Activated CD4-positive, alpha-beta T cell treated with anti-CD3 and anti-CD28 coated beads, Interleukin-2, amount 50 U/mL, for 24 hours (primary cell): ENCODE measurements at places on chromosomes 12 and 14.

DNA sequence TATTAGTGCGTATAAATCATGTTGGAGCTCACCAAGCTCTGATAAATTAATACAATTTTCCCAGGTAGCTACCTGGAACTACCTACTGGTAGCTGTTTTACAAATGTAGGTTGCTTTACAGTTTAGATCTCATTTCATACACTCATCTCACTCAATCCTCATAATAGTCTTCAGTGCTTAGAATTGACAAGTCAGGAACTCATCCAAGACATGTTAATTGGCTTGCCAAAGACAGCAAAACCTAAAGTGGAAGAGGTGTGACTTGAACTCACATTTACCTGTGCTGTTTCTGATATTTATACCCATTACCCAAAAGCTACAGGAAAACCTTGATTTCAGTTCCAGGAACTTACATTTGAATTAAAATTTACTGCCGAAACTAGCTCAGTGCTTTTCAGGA, 296.7 kb downstream of the DIO2 start:
- no peak for DNase-seq

GRCh38 chr12:110007881-110008280, 8.7 kb downstream of the ANKRD13A start:
- no peak for DNase-seq

- no peak for DNase-seq
Measured at GRCh38 chr14:75196468-75196867, 20.1 kb upstream of the TMED10 start.

DNA sequence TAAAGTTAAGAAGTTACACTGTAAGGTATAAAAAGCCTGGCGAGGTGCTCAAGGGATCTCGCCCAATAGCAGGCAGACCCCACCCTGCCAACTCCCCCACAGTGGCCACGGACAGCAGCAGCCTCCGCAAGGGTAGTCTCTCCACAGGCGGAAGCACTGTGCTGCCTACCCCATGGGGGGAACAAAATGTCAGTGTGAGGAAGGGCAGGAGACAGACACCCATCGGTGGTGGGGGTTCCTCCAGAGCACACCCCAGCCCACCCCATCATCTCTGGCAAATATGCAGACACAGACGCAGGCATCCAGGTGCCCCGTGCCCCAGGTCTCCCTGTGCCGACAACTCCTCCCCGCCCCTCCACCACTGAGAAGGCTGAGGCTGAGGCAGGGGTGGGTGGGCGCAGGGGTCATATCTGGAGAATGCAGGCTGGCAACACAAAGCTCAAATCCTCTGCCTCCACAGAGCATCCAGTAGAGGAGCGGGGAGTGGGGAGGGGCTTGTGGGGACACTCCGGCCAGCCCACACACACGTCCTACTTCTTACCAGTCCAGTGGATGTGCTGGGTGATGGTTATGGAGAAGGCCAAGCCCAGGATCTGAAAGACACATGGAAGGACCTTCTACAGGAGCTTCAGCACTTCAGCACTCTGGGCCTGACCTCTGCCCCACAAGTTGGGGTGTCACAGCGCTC, 68.3 kb upstream of the DDX11 start:
- DNase-seq: no peak

DNA sequence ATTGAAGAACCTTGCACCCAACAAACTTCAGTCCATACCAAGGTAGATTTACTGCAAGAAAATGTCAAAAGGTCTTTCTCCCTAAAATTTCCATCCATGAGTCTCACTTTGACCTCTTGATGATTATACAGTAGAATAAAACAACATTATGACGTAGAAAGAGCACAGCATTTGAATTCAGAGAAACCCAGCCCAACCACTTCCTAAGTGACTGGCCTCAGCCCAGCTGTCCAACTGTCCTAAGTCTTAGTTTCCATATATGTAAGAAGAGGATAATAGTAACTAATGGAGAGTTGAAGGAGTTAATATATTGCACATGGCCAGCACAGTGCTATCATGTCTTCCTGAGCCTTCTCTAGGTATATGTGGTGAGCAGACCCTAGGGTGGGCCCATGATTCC, 41.0 kb upstream of the NELL2 start:
- no peak for DNase-seq

DNA sequence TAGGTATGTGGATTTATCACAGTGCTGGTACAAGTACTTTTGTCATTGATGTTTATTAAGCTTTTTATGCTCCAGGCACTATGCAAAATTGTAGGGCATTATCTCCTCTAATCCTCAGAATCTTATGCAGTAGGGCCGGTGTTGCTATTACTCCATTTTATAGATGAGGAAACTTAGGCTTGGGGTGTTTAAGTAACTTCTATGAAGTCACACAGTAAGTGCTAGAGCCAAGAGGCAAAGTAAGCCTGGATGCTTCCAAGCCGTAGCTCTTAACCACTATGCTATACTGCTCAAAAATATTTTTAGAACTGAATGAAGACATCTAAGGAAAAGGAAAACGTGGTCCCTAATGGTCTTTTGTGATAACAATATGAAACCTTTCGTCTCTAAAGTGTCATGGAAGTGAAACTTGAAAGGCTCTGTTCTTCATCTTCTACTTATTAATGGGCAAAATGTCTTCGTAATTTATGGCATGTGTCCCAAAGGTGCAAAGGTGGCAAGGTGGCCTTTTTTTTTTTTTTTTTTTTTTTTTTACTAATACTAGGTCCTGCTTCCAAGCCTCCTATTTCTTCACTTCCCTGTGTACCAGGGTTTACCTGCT, 85.2 kb downstream of the ETV6 start:
- no peak for DNase-seq

DNA sequence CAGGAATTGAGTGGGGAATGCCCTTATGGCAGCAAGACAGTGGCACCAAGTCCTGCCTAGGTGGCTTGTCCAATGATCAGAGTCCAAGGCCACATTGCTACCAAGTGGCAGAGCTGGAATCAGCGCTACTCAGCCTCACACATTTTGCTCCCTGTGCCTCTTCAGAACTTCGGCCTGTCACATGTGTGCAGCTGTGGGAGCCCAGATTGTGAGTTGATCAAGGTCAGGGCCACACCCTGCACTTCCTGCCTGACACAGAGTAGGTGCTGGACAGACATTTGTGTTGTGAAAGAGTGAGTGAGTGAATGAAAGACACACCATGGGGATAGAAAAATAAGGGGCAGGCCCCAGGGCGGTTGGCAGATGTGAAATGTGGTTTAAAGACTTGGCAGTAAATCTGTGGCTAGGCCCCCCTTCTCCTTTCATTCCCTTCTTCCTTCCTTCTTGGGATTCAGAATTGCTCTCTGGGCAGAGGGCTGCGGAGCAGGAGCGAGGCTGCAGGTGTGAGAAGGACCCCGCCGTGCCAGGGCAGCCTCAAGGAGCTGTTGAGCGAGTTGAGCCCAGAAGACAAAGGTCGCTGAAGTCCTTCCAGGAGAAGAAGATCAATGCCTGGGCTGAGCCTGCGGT, 83.5 kb downstream of the SLC25A47 start:
- no peak for DNase-seq

GRCh38 chr12:12216349-12217017, 50.4 kb downstream of the LRP6 start:
- no peak for DNase-seq

- no peak for DNase-seq
Measured at GRCh38 chr14:68666899-68667298, 126.0 kb downstream of the ZFP36L1 start.

- DNase-seq: no peak
Measured at GRCh38 chr12:116320791-116321217, 43.3 kb upstream of the MED13L start.

DNA sequence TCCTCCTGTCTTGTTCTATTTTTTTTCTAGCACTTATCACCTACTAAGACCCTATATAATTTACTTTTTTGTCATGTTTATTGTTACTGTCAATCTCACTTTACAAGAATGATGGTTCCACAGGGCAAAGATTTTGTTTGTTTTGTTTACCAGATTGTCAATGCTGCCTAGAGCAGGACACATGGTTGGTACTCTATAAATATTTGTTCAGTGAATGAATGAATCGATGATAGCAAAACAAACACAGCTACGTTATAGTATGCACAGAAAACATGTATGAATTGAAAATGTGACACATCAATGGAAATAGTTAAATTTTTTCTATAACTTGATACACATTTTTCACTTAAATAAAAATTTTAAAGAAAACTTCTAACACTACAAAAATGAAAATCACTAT, 67.1 kb upstream of the KRR1 start:
- DNase-seq: no peak

DNA sequence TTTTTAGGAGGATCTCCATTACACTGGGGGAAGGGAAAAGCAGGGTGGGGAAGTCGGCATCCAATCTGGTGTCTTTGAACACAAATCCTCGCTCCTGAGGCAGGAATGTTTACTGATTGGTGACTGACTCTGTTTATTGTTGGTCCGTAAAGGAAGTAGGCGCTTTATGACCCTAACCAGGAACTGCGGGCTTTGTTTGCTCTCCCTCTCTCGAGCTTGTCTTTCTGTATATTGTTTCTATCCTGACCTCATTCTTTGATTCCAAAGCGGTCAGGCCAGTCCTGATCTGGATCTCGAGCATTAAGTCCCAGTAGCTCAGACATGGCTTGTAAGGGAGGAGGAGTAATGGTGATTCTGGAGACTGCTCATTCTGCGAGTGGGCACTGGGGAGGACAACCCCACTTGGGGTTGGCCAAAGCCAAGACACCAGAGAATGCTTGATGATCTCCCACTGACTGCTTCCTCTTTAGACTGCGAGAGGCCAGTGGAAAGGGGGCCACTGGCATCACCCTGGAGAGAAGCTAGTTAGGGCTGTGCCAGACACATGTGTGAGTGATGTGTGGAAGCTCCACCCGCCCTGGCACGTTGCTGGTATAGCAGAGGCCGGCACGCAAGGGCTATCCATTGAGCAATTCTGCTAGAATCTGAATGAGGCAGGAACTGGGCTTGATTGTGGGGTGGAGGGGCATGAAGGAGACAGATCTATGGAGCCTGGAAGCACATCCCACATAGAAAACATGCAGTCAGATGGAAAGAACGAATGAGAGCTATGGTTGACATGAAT, 194.6 kb downstream of the PAX9 start:
- no peak for DNase-seq

DNA sequence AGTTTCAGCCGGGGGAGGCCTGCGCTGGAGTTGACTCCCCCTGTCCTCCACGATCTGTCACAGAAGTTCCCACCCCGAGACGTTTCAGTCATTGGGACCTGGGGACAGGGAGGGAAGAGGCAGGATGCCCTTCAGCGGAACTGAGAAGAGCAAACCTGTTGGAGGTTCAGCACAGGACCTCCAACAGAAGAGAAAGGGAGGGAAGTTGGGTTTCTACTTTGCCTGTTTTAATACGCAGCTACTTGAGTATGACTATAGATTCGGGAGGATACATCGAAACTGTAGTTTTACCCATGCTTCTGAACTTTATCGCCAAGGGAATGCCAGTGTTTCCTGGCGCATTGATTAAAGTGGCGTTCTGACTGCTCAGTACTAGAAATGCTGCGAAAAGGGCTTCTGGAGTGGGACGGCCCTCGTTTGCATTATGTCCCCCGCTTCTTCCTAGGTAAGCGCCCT, 2.3 kb upstream of the DUSP6 start:
- DNase-seq: no peak

GRCh38 chr14:44896275-44897040, 65.3 kb downstream of the KLHL28 start:
- no peak for DNase-seq

DNA sequence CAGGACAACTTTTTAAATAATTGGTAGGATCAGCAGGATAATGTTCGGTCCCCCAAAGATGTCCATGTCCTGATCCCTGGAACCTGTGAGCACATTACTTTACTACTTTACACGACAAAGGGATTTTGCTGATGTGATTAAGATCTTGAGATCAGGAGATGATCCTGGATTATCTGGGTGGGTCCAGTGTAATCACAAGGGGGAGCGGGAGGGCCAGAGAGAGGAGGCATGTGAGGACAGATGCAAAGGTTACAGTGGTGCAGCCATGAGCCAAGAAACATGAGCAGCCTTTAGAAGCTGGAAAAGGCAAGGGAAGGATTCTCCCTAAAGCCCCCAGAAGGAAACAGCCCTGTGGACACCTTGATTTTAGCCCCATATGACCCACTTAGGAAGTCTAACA, 33.1 kb downstream of the KCNK10 start:
- no peak for DNase-seq

DNA sequence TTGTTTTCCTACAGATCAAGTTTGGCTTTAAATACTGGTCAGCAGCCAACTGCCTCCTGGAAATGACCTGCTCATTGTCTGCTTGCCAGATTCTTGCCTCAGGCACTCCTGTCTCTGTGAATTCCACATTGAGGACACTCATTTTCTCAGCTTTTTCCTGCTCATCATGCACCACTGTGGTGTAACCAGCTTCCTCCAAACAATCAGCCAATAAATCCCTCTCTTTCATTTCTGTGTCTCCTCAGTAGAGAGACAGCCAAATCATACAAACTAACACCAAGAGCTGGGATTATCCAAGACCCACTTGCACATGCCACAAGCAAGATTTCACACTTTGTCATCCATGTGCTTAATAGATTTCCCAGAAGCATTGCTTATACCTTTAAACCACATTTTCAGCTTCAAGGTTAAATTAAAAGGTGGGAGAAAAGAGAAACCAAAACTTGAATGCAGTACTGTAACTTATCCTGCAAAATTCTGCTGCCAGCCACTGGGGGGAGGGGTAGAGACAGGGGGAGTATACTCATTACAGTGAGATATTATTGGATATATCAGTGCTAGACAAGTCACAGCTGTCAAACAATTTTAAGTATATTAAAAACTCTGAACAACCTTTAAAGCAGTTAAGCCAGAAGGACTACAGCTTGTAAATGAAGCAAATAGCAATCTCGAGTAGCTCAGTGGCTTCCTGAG, 105.0 kb downstream of the PPP2R5E start:
- DNase-seq: no peak

DNA sequence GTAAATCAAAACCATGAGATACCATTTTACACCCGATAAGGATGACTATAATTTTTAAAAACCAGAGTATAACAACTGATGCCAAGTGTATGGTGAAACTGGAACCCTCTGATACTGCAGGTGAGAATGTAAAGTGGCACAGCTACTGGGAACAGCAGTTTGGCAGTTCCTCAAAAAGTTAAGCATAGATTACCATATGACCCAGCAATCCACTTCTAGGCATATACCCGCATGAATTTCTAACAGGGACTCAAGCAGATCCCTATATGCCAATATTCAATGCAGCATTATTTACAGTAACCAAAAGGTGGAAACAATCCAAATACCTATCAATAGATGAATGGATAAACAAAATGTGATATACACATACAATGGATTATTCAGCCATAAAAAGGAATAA, 57.4 kb downstream of the BAZ1A start:
- no peak for DNase-seq

DNA sequence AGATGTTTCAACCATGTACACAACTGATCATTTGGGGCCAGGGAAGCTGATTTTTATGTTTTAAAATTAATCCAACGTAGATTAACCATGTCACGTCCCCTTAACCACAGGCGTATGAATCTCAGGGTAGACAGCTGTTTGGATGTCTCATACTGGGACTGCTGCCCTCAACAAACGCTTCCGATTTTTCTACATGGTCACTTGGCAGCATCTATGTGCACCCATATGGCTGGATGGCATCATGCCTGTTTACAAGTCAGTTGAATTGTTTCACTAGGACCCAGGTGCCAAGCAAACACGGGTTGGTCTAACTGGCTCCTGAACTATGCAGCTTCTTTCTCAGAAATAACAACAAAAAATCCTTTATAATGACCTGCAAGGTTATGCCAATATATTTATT, 393.8 kb downstream of the NPAS3 start:
- no peak for DNase-seq
